Activated T-helper 2 cell treated with anti-CD3 and anti-CD28 coated beads, Interferon-gamma antibody, Interleukin-2, Interleukin-4, amounts not matched to agents 10 μg/mL and 5 μg/mL and 100 μg/mL, durations not matched to agents 14 hours and 24 hours and 36 hours (primary cell): ENCODE measurements at places on chromosomes 12 and 14. TPM values are rescaled to one million over a fixed set of nuclear protein-coding genes. Genes with fewer than 3 reads are reported as not detected.

Gene KIF26A
- 0.28 and 0.34 TPM in 2 replicates for total RNA-seq

GRCh38 chr12:40569626-40570179 is 122.5 kb upstream of the CNTN1 start:
- no peak for DNase-seq
- H3K4me3 ChIP-seq = no peak overlapping the region
- no peaks in the 10 kb centered on the region for H3K27me3 ChIP-seq
- H3K4me1 ChIP-seq = no peaks in the 10 kb centered on the region
- no peak overlapping the region for H3K27ac ChIP-seq

- no peaks in the 10 kb centered on the region for H3K36me3 ChIP-seq
- H3K27ac ChIP-seq = no peak overlapping the region
- DNase-seq = no peak
- no peak overlapping the region for H3K4me3 ChIP-seq
Measured at GRCh38 chr12:80490329-80490728, 46.3 kb downstream of the PTPRQ start.

DNA sequence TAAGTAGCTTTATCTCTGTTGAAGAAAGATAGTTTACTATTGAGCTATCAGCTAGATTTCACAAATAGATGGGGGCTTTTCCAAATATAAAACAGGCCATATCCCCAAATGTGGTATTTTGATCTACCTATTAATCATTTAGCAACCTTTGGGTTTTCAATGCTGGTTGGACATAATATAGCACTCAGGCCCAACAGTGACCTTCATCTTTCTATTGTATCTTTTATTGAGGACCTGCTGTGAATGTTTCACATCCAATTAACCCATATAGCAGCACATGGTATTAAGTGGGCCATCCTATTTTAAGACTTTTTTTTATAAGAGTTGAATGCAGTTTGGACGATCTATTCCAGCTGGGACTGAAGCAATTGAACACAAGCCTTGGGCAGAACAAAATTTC is 10.0 kb upstream of the NR1H4 start:
- H3K27ac ChIP-seq = no peak overlapping the region
- no peak for DNase-seq
- H3K36me3 ChIP-seq = no peaks in the 10 kb centered on the region
- H3K27me3 ChIP-seq = no peaks in the 10 kb centered on the region
- H3K4me3 ChIP-seq = no peak overlapping the region
- H3K4me1 ChIP-seq = no peaks in the 10 kb centered on the region

- H3K27me3 ChIP-seq = peaks cover 14% of the 10 kb centered on the region
- H3K36me3 ChIP-seq = no peaks in the 10 kb centered on the region
- H3K4me3 ChIP-seq = no peak overlapping the region
- H3K4me1 ChIP-seq = no peaks in the 10 kb centered on the region
- DNase-seq = no peak
Measured at GRCh38 chr14:59511916-59512575, 27.7 kb downstream of the JKAMP start.

DNA sequence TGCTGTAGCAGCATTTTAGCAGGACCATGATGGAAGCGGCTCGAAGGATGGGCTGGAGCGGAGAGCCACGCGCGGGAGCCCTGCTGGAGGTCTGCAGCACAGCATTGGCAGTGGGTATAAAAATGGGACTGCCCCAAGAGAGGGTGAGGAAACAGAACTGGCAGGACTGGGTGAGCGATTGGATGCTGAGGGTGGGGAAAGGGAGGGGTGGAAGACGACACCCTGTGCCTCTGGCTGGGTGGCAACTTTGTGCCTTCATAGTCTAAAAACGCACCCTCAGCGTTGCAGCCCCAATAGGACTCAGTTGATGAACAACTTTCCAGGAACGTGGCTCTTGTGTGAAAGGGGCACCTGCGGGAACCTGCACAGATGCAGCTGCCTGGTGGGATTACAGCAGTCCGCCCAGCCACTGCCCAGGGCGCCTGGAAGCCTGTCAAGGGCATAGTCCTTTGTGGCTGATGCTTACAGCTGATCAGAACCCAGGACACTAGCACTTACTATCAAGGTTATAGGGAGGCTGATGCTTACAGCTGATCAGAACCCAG is 73.0 kb downstream of the NINJ2 start:
- H3K27me3 ChIP-seq = peaks cover 6% of the 10 kb centered on the region
- no peak overlapping the region for H3K4me3 ChIP-seq
- H3K27ac ChIP-seq = no peak overlapping the region
- H3K4me1 ChIP-seq = peaks cover 4% of the 10 kb centered on the region
- H3K36me3 ChIP-seq = no peaks in the 10 kb centered on the region

DNA sequence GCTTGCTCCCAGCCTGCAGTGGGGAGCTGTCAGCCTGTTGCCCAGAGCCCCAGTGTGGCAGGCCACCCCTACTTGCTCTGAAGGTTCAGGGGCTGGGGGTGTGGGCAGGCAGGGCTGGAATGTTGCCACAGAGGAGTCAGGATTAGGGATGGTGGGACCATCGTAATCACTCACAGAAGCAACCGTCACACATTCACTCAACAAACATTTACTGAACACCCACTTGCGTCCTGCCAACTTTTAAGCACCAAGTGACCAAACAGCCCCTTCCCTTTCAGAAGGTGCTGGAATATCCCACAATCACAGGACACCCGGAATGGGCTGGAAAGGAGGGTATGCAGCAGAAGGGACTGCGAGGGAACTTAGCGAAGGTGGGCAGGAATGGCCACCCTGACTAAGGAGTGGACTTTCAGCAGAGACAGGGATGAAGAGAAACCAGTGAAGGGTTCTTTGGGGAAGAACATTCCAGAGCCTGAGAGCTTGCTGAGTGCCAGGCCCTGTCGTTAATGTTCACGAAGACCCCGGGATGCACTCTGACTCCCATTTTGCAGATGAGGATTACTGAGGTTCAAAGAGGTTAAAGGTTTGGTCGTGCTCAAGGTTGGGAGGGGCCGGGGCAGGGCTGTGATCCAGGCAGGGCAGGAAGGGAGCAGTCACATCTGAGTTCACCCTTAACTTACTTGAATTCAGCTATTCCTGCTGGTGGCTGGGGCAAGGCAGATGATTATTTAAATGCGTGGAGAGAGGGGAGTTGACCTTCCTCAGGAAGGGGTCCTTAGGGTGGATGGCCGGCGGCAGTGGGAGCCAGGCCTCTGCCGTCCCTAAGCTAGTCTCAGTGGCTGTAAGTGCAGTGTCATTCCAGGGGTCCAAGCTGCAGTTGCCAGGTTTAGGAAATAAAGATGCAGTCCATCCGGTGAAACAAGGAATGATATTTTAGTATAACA is 2.3 kb upstream of the ZBTB42 start:
- no peak for DNase-seq
- peak overlapping the region; percentile 9 for H3K27ac ChIP-seq
- peaks cover 2% of the 10 kb centered on the region for H3K27me3 ChIP-seq
- H3K4me1 ChIP-seq = peaks cover 21% of the 10 kb centered on the region

Gene SPTSSA
- 23.2 and 24.7 TPM in 2 replicates for total RNA-seq

DNA sequence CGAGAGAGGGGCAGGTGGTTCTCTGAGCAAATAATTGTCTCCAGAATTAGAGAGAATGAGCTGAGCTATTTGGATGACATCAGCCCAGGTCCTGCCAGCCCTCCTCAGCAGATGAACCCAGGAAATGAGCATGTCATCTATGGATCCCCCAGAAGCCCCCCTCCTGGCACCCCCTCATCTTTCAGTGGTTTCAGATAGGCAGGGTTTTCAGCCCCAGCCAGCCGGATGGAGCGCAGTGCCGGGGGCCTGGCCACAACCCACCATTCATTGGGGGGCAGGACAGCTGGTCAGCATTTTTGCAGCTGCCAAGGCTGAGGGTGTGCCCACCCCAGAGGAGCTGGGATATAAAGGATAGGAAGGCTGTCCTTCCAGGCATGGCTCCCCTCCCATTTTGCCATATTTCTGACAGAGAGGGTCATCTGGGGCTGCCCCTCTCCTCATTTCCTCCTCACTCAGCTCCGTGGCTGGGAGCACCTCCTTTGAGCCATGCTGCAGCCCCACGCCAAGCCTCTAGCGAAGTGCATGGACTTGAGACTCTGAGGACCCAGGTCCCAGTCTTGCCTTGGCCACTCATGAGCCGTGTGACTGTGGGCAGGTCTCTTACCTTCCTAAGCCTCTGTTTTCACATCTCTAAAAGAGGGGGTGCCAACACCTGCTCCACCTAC is 6.0 kb upstream of the KRT71 start:
- no peak overlapping the region for H3K4me3 ChIP-seq
- H3K27ac ChIP-seq = no peak overlapping the region
- no peaks in the 10 kb centered on the region for H3K4me1 ChIP-seq
- peaks cover 8% of the 10 kb centered on the region for H3K27me3 ChIP-seq
- H3K36me3 ChIP-seq = no peaks in the 10 kb centered on the region
- no peak for DNase-seq

DNA sequence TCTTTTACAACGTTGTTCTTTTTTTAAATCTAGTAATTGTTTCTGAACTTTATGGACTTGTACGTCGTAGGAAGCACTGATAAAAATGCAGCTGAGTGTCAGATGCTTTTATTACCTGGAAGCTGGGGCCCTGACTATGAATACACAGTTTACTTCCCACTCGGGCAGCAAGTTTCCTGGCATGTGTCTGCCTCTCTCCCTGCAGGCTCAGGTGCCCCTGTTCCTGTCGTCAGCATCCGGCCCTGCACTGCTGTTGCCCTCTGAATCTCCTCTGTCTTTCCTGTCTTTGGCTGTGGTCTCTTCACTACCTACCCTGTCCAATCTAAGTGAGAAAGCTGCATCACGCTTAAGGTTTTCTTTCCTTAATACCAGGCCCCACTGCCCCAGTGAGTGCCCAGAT is 75.8 kb downstream of the PELI2 start:
- no peaks in the 10 kb centered on the region for H3K36me3 ChIP-seq
- no peak overlapping the region for H3K4me3 ChIP-seq
- peaks cover 16% of the 10 kb centered on the region for H3K4me1 ChIP-seq
- DNase-seq = no peak

DNA sequence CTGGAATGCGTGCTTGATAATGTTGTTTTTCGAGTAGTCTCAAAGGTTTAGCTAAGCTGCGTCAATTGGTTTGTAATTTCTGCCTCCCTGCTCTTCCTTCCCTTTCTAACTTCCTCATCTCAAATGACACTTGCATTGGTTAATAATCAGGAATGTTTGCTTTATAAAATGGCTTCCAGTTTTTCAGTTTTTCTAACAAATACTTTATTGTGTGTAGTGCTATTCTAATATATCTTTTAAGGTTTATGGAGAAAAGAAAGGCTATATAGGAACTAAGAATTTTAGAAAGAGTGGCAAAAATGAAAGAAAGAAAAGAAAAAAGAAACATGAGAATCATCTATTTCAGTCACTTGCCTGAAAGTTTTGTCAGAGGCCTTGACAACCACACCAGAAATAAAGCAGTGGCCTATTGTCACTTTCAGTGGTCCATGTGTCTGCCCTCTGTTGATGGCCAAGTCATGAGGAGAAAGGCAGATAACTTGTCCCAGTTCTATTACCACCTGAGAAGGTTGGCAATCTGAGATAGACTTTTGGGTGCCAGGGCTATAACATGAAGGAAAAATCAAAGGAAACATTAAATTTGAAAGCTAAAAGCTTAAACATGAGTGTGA is 221.9 kb upstream of the KITLG start:
- no peaks in the 10 kb centered on the region for H3K4me1 ChIP-seq
- DNase-seq = no peak
- H3K4me3 ChIP-seq = no peak overlapping the region
- H3K27ac ChIP-seq = no peak overlapping the region
- H3K36me3 ChIP-seq = no peaks in the 10 kb centered on the region

- H3K27ac ChIP-seq = no peak overlapping the region
- no peak overlapping the region for H3K4me3 ChIP-seq
- no peaks in the 10 kb centered on the region for H3K4me1 ChIP-seq
- peaks cover 9% of the 10 kb centered on the region for H3K27me3 ChIP-seq
- DNase-seq = no peak
Measured at GRCh38 chr12:25717552-25717951, 164.5 kb upstream of the LMNTD1 start.

- peak overlapping the region; percentile 90 for H3K27ac ChIP-seq
- H3K4me1 ChIP-seq = peaks cover 36% of the 10 kb centered on the region
- peaks cover 56% of the 10 kb centered on the region for H3K36me3 ChIP-seq
- H3K4me3 ChIP-seq = peak overlapping the region; percentile 72
- no peak for DNase-seq
- no peaks in the 10 kb centered on the region for H3K27me3 ChIP-seq
Measured at GRCh38 chr12:21509768-21510167, 8.2 kb downstream of the GOLT1B start.

Gene KLHL33
- total RNA-seq = 0.07 TPM in 1 of 2 replicates, not detected in the other

GRCh38 chr12:27965966-27966365 is 6.6 kb downstream of the PTHLH start:
- no peak for DNase-seq
- H3K36me3 ChIP-seq = no peaks in the 10 kb centered on the region
- H3K4me1 ChIP-seq = peaks cover 9% of the 10 kb centered on the region
- H3K27ac ChIP-seq = no peak overlapping the region

- H3K4me3 ChIP-seq = no peak overlapping the region
- H3K27ac ChIP-seq = no peak overlapping the region
- H3K4me1 ChIP-seq = peaks cover 1% of the 10 kb centered on the region
- peaks cover 63% of the 10 kb centered on the region for H3K36me3 ChIP-seq
- DNase-seq = no peak
Measured at GRCh38 chr14:81485781-81486180, 47.9 kb downstream of the SEL1L start.

- DNase-seq = no peak
- no peak overlapping the region for H3K4me3 ChIP-seq
- H3K27me3 ChIP-seq = no peaks in the 10 kb centered on the region
- H3K36me3 ChIP-seq = peaks cover 58% of the 10 kb centered on the region
- no peak overlapping the region for H3K27ac ChIP-seq
Measured at GRCh38 chr12:96015672-96016071, 19.5 kb upstream of the HAL start.

Gene VDR
- 312 and 317 TPM in 2 replicates for total RNA-seq

- DNase-seq = no peak
- no peaks in the 10 kb centered on the region for H3K36me3 ChIP-seq
- no peak overlapping the region for H3K27ac ChIP-seq
- peaks cover 45% of the 10 kb centered on the region for H3K27me3 ChIP-seq
- H3K4me3 ChIP-seq = no peak overlapping the region
- H3K4me1 ChIP-seq = peaks cover 33% of the 10 kb centered on the region
Measured at GRCh38 chr12:106265116-106265515, 17.3 kb upstream of the CKAP4 start.

- H3K36me3 ChIP-seq = peaks cover 52% of the 10 kb centered on the region
- DNase-seq = peak; percentile 37
- H3K27ac ChIP-seq = peak overlapping the region; percentile 97
- peaks cover 52% of the 10 kb centered on the region for H3K4me1 ChIP-seq
Measured at GRCh38 chr14:100237735-100238418, 1.1 kb upstream of the YY1 start.

DNA sequence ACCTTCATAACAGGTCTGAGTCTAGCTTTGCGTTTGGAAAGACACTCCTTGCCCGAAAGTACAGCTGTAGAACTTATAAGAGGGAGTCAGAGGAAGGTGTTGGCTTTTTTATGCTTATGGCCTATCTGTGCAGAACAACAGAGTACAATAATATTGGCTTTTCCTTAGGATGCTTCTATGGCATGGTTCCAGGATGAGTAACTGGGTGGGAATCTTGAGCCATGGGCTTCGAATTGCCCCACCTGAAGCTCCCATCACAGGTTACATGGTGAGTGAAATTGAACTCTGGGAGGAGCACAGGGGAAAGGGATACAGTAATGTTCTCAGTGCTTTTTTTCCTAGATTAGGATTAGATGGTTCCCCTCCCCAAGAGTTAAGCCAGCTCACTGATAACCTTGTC is 13.0 kb downstream of the PARP2 start:
- no peaks in the 10 kb centered on the region for H3K27me3 ChIP-seq
- peaks cover 2% of the 10 kb centered on the region for H3K4me1 ChIP-seq
- no peak overlapping the region for H3K27ac ChIP-seq
- DNase-seq = no peak
- no peak overlapping the region for H3K4me3 ChIP-seq
- H3K36me3 ChIP-seq = peaks cover 73% of the 10 kb centered on the region
